Right lung (tissue), 10 donors: ENCODE measurements at places on chromosomes 7 and 10.

GRCh38 chr7:73596191-73597065 lies 18.0 kb upstream of the TBL2 start:
- DNase-seq = no peak

DNA sequence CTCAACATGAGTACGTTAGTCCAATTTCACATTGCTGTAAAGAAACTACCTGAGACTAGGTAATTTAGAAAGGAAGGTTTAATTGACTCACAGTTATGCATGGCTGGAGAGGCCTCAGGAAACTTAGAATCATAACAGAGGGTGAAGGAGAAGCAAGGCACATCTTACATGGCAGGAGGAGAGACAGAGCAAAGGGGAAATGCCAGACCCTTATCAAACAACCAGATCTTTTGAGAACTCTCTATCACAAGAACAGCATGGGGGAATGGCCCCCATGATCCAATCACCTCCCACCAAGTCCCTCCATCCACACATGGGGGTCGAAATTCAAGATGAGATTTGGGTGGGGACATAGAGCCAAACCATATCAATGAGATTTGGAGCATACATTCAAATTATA lies 34.6 kb upstream of the PDSS1 start:
- DNase-seq = no peak

- DNase-seq = no peak
These were observed 176.8 kb downstream of the ZMYND11 start for GRCh38 chr10:311901-312665.

DNA sequence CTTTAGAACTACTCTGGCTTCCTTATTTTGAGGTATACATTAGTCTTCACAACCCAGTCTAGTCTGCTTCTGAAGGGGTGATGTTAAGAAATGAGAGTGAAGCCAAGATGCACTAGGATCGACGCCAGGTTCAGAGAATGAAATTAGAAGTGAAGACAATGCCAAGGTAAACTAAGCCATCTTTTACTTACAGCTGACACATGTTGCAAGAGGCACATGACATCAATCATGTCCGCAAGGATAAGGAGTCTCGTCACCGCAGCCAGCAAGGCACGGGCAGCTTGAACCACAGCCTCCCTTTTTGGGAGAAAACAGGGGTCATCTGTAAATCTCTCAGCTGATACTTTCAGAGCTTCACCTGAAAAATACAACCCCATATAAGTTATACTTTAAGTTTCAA lies 156.7 kb downstream of the CTNNA3 start:
- DNase-seq = no peak

- DNase-seq = peak; percentile 67
These were observed 519 bp downstream of the ITGB8 start for GRCh38 chr7:20330928-20331909.

DNA sequence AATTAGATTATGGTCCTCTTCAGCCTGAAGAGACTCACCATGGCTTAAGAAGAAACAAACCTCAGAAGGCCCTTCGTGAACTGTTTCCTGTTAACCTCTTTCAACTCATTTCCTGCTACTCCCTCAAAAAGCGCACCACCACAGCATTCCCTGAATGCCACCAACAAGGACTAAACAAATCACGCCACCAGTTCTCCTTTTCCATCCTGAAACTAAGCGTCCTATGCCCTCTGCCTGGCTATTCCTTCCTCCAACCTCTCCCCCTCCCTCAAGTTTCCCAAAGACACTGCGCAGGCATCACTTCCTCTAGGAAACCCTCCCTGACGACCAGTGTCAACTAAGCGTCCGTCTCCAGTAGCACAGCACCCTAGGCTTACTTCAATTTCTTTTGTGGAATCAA lies 12.0 kb downstream of the YWHAG start:
- no peak for DNase-seq

- DNase-seq = no peak
These were observed 101.3 kb upstream of the DKK1 start for GRCh38 chr10:52212802-52213201.

DNA sequence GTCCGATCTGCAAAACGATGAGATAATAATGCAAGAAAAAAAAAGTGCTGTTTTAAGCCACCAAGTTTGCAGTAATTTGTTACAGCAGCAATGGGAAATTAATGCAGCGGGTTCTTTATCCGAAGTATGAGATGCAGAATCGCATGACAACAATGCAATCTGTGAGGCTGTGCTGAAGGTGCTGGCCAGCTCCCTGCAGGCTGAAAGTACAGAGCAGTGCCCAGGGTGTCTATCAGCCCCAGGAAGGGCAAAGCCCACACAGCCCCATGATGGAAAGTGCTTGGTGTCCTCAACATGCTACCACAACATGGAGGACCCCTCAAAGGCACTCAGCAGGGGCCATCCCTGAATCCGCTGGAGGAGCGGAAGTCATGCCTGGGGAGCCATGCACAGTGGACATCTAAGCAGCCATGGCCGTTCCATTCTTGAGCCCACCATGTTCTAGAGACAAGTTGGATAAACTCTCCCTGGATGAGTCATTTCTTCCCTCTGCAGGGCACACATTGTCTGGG lies 199.5 kb upstream of the PFKP start:
- no peak for DNase-seq

DNA sequence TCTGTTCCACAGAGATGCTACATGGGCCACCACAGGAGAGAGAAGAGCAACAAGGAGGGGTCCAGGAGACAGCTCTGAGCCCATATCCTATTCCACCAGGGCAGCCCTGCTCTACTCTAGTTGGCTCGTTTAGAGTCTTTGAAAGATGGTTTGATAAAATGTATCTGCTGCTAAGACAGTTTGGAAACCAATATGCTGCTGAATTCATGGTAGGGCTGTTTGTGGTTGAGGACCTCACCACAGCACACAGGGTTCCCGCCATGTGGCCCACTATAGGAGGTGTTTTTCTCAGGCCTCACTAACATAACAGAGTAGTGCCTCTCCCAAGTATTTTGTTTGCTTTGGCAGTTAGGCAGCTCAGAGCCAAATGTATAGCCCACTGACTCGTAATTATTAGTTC lies 35.8 kb upstream of the ZC3HAV1L start:
- DNase-seq = no peak

DNA sequence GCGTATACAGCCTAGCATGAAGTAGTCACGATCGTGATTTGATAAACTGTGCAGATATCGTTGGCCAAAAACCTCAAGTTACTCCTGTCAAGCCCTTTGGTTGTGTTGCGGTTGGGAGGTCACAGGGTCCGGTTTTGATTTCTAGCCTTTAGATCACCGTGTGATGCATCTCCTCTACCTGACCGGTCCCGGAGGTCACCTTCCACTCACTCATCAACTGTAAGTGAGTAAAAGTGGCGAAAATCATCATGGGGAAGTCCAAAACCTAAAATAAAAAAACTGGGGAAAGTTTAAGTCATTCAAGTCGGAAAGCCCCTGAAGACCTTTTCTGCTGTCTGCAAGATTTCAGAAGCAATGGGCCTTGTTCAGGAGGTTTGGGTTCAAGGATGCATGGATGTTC lies 62.8 kb downstream of the ADARB2 start:
- no peak for DNase-seq

DNA sequence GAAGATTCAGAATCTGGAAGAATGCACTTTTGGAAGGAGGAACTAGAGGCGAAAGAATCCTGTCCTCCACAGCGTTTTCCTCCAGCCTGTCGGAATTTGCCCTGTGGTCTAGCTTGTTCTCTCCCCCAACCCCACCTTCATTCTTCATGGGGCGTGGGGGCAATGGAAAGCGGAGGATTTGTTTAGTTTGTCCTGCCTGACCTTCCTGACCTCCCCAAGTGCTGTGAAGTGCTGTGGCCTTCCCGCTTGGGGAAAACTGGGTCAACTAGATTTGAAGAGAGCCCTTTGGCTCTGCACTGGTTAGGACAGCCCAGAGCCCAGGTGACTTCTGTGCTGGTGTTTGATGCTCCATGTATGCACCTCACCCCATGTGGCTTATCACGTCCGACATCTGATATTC lies 49.1 kb downstream of the GATA3 start:
- no peak for DNase-seq

GRCh38 chr10:15083674-15084501 lies 4.7 kb downstream of the ACBD7 start:
- DNase-seq = no peak

GRCh38 chr10:46541017-46541661 lies 15.3 kb downstream of the GPRIN2 start:
- DNase-seq = no peak

GRCh38 chr10:28906415-28906814 lies 229.1 kb downstream of the BAMBI start:
- no peak for DNase-seq

- DNase-seq = peak; percentile 52
These were observed 256.9 kb upstream of the NFE2L3 start for GRCh38 chr7:25894902-25895791.

GRCh38 chr10:59872892-59873463 lies 33.4 kb downstream of the CCDC6 start:
- no peak for DNase-seq

- no peak for DNase-seq
These were observed 1038.7 kb downstream of the SORCS3 start for GRCh38 chr10:105679781-105680180.

GRCh38 chr10:132443605-132443982 lies 46.6 kb downstream of the PWWP2B start:
- no peak for DNase-seq

DNA sequence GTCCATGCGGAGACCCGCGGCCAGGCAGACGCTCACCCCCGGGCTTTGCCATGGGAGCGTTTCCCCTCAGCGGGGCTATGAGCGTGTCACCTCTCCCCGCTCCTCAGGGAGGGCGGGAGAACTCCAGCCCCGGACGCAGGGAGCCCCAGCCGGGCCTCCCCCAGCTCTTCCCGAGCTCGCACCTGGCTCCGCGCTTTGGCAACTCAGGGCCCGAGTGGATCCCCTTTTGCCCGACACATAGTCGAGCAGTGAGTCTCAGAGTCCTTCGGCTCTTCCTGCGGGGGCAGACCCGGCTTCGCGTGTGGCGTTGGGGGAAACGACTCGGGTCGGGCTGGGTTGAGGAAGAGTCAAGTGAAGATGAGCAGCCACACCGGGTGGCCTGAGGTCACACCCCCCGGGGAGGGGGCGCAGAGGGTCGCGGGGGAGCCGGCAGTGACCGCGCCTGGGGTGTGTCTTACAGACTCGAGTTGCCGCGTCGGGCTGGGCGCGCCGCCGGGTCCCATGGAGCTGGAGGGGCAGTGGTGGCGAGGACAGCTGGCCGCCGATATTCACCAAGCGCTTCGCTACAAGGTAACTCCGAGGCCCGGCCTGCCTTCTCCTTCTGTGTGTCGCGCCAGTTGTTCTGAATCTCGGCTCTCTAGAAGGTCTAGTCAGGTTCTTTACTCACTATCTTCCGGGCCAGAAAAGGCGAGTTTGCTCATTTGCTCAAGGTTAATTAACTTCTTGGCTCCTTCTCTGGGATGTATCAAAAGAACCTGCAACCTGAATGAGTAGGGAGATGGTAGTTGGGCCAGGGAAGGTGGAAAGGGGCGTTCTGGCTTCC lies 721 bp downstream of the CCNJ start:
- DNase-seq = peak; percentile 41

DNA sequence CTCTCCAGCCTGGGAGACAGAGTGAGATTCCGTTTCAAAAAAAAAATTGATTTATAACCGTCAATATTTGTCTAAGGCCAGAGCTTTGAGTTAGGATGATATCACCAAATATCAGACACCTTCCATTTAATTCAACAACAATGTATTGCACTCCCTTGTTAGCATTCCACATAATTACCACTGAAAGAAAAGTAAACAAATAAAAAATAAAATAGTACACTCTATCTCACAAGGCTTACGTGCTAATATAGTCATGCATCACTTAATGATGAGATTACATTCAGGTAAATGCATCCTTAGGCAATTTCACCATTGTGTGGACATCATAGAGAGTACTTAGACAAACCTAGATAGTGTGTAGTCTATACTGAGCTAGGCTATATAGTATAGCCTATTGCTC lies 127.6 kb upstream of the RHOBTB1 start:
- DNase-seq = no peak

- no peak for DNase-seq
These were observed 695.1 kb upstream of the GALNT17 start for GRCh38 chr7:70436790-70437350.

DNA sequence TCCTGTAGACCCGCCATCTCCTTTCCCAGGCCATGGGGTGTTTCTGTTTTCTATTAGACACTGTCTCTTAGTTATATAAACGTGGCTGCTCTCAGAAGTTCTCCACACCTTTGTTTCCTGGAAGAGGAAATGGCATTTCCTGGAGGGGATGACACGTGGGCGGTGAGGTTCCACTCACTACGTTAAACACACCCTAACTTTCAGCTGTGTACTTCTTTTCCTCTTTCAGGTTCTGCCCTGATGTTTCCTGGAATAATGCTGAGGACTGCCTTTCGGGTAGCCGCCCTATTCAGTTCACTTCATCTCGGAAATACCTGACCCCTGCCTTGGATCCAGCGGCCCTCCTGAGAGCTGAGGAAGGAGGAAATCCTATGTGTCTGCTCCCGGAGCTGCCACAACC lies 3.4 kb upstream of the PRKCQ start:
- DNase-seq = no peak

- no peak for DNase-seq
These were observed 3.7 kb upstream of the CXCL12 start for GRCh38 chr10:44388641-44389040.

GRCh38 chr7:30177186-30177585 lies 42.4 kb downstream of the MTURN start:
- no peak for DNase-seq

DNA sequence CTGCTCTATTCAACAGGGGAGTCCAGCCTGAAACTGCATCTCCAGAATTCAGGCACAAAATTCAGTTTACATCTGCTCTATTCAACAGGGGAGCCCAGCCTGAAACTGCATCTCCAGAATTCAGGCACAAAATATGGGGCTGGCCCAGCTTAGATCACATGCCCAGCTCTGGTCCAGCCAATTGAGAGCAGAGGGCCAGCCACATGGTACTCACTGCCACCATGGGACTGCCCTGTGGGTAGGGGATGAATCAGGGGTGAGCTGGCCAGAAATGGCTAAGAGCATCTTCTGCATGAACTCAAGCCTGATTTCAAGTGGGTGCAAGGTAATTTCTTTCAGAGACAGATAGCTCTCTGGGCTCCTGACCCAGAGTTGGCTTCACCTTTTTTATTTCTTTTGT lies 156.6 kb upstream of the LYZL2 start:
- no peak for DNase-seq

GRCh38 chr7:55475855-55476803 lies 96.2 kb downstream of the VOPP1 start:
- no peak for DNase-seq

- DNase-seq = no peak
These were observed 109.4 kb downstream of the SUGCT start for GRCh38 chr7:40244226-40244625.

- DNase-seq = no peak
These were observed 12.4 kb upstream of the CAMK2G start for GRCh38 chr10:73886661-73887293.
